ENCODE measurements at places on chromosomes 5 and 9.

DNA sequence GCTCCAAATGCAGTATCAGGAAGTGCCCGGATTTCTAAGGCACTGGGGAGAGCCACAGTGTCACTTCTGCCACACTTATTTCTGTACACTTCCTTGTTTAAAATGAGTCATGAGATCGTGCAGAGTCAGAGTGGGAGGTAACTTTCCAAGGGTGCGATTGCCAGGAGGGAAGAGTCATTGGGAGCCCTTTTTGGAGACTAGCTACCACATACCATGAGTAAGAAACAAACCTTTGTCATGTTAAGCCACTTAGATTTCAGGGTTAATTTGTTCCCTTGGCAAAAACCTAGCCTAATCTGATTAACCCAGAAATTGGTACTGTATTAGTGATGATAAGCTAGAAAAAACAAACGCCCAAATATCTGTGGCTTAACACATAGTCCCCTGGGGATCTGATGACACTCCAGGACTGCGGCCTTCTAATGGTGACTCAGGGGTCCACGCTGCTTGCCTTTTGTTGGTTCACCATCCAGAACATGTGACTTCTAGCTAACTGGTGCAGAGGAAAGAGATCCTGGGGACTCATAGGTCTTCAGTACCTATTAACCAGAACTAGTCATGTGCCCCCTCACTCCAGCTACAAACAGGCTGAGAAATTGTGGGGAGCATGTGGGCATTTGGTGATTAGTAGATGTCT is 48.6 kb upstream of the TLE1 start:
- DNase-seq = no peak

GRCh38 chr5:305459-305858 is 16.1 kb upstream of the AHRR start:
- no peak for DNase-seq

DNA sequence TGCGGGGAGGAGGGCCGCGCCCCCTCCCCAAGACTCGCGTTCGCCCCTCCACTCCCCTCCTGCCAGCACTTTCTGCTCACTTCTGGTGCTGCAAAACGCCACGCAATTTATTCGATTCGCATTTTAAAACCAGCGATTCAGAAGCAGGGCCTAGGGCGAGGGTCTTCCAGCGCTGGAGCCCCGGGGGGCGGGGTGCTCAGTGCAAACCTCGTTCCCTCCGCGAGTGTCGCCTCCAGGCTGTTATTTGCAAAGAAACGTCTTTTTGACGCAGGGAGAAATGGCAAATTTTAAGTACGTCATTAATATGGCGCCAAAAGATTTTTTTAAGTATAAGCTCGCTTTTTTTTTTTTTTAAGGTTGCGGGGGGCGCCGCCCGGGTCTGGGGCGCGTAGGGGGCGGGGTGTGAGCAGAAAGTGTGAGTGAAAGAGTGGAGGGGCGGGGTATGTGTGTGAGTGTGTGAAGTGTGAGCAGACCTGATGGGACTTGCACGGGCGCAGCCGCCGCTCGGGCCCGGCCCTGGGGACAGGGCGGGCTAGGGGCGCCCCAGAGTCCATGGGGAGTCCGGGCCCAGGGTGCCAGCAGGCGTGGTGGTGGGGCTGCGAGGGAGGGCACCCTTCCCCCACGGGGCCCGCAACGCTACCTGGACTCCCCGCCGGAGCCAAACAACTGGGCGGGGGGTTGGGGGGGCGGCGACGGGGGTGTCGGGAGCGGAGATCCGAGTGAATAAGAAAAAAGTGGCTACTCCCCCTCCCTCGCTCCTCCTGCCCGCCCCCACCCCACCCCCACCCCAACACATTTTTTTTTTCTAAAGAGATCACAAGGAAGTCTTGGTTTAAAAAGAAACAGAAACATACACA is at the start of gene JADE2:
TSS of gene JADE2 (plus strand) at position 845 of the 857 bp plus-strand sequence. CDS start 10,188 bp downstream, outside the sequence.
- DNase-seq = no peak

DNA sequence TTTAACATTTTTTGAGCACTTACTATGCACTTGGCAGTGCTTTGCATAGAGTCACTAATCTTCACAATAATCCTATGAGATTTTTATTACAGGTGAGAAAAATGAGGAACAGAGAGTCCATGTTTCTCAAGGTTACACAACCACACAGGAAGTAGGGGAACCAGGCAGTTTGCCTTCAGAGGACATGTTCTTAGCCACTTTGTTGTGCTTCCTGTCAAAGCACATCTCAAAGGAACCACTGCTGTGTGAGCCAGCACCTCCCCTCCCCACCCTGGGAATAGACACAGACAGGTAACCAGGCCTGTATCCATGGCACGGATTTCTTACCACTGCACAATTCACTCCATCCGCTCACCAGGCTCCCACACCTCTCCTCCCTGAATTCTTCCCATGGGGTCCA is 6.3 kb upstream of the DNAJB5 start:
- no peak for DNase-seq

GRCh38 chr5:80191991-80192398 is 63.9 kb downstream of the SERINC5 start:
- DNase-seq = no peak

DNA sequence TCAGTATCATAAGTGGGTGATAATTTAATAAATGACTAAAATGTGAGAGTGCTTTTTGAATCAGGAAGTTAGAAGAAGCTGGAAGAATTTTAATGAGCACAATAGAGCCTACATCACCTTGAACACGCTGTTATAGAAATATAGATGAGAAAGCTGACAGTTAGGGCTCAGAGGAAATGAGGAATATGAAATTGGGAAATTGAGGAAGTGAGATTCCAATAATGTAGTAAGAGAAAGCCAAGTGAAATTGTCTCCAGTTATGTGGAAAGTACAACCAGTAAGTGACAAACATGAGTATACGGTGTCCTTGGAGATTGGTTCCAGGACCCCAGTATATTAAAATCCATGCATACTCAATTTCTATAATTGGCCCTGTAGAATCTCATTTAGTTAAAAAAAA is 235.9 kb upstream of the FAM174A start:
- no peak for DNase-seq

- no peak for DNase-seq
These were observed 368.9 kb downstream of the TMEM161B start for GRCh38 chr5:87899721-87900131.

All from NCI-H187 treated with DMSO at 0.1 percent for 48 hours (cell line).